Activated CD4-positive, alpha-beta T cell treated with anti-CD3 and anti-CD28 coated beads for 24 hours (primary cell): ENCODE measurements at places on chromosomes 12 and 14.

DNA sequence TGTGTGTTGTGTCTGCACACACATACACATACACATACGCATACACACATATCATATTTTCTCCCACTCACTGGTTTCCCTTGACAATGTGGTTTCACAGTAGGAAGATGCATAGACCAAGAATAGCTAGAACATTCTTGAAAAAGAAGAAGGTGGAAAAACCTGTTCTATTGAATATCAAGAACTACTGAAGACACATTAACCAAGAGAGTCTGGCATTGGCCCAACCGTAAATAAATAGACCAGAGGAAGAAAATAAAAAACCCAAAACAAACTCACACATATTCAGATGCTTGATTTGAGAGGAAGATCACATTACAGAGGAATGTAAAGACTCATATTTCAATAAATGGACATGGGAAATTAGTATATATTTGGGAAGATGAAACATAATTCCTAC is 311.3 kb downstream of the FOXG1 start:
- DNase-seq: no peak

DNA sequence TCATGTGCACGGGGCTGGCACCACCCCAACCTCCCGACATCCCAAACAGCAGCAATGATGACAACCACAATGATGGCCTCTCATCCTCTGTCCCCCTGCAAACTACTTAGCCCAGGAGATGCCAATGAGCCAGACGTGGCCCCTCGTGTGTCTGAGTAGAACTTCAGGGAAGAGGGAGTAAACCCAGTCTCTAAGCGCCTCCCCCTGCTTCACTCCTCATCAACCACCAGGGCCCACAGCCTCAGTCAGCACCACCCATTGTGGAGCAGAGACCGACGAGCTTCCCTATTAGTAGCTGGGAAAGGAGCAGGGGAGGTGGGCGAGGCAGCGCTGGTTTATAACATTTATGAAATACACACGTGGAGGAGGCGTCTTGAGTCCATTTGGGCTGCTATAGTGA is 182.7 kb upstream of the SFSWAP start:
- DNase-seq: no peak

DNA sequence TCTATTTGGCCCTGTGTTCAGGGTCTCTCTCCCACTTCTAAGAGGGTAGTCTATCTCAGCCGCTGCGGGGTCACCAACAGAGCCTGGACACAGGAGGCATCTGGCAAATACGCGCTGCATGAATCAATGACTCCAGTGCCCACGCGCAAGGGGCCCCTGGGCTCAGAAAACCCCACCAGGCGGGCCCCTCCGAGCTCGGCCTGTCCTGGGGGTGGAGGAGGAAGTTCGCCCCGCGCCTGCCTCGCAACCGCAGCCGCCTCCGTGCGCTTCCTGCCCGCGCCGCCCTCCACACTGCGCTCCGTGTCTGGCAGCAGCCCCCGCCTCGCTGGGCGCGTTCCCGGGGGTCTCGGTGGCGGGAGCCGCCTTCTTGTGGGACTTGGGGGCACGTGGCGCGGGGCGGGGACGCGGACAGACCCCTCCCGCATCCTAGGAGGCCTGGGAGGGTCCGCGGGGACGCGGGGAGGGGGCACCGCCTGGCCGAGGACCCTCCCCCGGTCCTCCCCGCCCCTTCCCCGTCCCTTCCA is 811 bp upstream of the FBRSL1 start:
- DNase-seq: peak; percentile 31

- no peak for DNase-seq
These were observed 490.3 kb downstream of the APAF1 start for GRCh38 chr12:99135376-99135775.
